Activated T-cell treated with anti-CD3 and anti-CD28 coated beads, Interleukin-2, amount 50 U/mL, for 1 hour (primary cell): ENCODE measurements at places on chromosomes 7 and 10.

DNA sequence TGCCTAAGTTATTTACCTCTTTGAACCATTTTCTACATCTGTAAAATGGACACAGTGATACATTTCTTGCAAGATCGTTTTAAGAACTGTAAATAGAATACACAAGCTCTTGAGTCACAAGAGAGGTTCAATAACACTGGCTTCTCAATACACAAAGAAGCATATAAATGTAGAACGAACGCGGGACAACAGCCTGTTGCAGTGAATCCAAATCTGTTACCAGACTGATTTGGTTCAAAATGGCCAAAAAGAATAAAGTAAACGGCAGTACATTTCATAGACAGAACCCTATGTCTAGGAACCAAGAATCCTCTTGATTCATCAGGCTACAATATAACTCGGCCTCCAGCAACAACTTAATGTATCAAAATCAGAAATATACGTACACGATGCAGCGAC, 701 bp downstream of the MTPAP start:
- no peak for DNase-seq

DNA sequence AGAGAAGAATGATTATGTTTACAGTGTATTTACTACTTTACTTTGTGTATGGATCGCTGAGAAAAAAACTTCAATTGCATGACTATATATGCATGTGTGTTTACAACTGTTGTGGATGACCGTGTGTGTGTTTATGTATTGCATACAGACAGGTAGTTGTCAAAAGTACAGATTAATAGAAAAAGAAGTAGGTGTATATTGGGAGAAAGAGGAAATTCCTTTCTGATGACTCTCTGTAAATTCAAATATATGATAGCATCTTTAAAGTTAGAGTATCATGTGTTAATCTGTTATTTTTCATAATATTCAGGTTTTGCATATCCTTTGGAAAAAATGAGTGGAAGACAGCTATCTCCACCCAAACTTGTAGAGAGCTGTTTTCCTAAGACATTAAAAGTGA, 160.4 kb upstream of the AGR3 start:
- no peak for DNase-seq

DNA sequence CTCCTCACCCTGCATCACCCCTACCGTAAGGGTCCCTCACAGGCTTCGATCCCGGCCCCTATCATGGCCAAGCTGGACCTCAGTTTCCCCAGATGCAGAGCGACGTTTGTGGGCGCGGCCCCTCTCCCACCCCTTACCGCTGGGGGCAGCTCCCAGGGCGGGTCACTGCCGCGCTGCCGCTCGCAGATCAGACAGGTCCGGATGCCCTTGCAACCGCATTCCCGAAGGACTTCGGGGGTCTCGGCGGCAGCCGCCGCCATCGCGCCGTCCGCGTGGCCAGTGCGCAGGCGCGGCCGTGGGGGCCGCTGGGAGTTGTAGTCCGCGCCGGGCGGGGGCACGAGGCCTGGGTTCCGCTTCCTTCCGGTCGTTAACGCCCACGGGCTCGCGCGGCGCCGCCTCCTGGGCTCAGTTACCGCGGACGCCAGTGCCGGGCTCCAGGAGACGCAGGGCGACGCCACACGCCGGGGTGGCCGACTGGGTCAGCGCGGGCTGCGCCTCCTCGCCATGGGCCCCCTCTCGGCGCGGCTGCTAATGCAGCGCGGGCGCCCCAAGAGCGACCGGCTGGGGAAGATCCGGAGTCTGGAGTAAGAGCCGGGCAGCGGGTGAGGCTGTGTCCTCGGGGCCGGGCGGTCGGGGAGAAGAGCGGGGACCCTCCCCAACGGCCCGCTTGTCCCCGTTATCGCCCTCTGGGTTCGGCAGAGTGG, at the start of the genes ALKBH4 and LRWD1:
TSS of gene ALKBH4 (minus strand) at position 287 of the 704 bp plus-strand sequence. CDS start at position 260, 27 bp downstream.
TSS of gene LRWD1 (plus strand) at position 408 of the 704 bp plus-strand sequence. CDS start at position 505, 97 bp downstream.
- peak; percentile 96 for DNase-seq

GRCh38 chr10:52447931-52448353, 133.9 kb downstream of the DKK1 start:
- no peak for DNase-seq

DNA sequence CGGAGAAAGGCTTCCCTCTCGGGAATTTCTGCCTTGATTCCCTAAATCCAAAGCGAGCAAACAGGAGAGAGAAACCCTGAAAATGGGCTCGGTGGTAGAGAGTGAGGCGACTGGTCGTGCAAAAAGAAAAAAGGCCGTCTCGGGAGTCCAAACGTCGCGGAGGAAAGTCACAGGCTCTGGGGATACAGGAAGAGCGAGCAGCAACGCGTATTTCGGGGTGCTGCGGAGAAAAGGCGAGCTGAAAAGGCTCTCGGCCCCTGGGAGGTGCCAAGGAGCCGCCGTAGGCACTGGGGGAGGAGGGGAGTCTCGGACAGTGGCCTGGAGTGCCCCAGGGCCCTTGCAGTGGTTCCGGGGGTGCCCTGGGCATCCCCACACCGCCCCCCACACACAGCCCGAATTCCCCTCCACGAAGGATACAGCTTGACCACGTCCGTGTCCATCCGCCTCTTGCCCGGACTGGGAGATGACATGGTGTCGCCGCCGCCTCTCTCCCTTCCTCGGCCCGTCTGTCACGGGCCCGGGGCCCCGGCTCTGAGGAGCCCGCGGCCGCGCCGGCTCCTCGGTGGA, 591 bp downstream of the UBE2H start:
- DNase-seq, result no peak

DNA sequence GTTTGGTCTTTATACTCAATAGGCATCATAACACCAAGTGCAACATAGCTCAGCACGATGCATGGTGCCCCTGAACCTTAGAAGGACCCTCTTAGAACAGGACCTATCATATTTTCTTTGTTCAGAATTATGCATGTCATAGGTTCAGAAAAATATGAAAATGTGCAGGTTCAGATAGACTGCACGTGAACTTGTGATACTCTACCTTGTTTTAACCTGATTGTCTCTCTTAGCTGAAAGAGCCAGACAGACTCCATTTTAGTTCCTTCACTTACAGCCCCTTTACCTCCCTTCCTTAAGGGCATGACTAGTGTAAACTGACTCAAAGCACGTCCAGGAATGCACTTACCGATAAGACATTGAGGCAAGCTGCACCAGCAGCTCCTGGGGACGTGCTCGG, 35.1 kb downstream of the MYOF start:
- no peak for DNase-seq

- no peak for DNase-seq
These were observed 12.0 kb upstream of the PURB start for GRCh38 chr7:44897309-44897708.

DNA sequence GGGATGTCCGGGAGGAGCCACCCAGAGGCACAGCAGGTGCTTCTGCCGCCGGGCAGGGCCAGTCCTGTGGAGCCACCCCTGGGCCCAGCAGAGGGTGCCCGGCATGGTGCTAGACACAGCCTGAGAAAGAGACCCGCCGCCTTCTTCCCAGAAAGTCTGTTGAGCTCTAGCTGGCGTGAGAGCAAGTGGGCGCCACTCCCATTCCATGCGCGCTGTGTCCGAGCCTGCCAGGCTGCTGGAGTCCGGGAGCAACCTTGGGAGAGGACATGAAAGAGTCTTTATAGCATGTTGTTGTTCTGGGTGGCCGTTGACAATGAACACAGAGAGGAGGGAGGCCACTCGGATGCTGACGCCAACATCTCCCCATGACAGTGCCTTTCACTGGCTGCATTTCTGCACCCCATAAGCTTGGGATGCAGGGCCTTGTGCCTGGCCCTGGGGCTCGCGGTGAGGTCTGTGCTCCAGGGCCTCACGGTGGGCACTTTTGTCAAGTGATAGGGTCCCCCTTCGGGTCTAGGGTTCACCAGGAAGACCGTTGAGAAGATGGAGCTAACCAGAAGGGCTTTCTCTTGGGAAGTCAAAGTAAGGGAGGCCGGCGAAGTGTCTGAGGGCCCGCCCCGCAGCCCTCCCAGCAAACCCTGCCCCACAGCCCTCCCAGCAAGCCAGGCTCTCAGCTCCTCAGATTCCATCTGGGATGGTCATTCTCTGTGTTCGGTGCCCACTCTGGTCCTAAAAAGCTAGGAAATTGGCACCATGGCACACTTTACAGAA, 47.3 kb downstream of the NKX6-2 start:
- DNase-seq, result no peak
